ENCODE measurements at places on chromosomes 5 and 9. TPM values are rescaled to one million over a fixed set of nuclear protein-coding genes. Genes with fewer than 3 reads are reported as not detected.

PTBP3 gene
- 107 TPM for polyA plus RNA-seq

FOXI1 gene
- 4.8 TPM for polyA plus RNA-seq

DAPK1 gene
- polyA plus RNA-seq: 92.1 TPM

ELOVL7 gene
- 20.3 TPM for polyA plus RNA-seq

CARD9 gene
- polyA plus RNA-seq: 1.8 TPM

PCDHGB1 gene
- 1.9 TPM for polyA plus RNA-seq

OR1Q1 gene
- not detected for polyA plus RNA-seq
